Ureter (tissue), 1 donor: ENCODE measurements at places on chromosomes 7 and 10. TPM values are rescaled to one million over a fixed set of nuclear protein-coding genes. Genes with fewer than 3 reads are reported as not detected.

DNA sequence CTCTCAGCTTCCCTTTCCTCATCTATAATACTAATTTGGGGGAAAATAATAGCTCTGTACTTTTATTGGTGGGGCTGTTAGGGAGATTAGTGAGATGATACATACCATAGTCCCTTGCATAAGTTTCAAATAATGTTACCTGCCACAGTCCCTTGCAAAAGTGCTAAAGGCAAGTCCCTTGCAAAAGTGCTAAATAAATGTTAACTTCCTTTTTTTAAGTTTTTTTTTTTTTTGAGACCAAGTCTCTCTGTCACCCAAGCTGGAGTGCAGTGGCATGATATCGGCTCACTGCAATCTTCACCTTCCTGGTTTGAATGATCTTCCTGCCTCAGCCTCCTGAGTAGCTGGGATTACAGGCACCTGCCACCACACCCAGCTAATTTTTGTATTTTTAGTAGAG, 43.4 kb upstream of the SRGN start:
- DNase-seq, result no peak

DNA sequence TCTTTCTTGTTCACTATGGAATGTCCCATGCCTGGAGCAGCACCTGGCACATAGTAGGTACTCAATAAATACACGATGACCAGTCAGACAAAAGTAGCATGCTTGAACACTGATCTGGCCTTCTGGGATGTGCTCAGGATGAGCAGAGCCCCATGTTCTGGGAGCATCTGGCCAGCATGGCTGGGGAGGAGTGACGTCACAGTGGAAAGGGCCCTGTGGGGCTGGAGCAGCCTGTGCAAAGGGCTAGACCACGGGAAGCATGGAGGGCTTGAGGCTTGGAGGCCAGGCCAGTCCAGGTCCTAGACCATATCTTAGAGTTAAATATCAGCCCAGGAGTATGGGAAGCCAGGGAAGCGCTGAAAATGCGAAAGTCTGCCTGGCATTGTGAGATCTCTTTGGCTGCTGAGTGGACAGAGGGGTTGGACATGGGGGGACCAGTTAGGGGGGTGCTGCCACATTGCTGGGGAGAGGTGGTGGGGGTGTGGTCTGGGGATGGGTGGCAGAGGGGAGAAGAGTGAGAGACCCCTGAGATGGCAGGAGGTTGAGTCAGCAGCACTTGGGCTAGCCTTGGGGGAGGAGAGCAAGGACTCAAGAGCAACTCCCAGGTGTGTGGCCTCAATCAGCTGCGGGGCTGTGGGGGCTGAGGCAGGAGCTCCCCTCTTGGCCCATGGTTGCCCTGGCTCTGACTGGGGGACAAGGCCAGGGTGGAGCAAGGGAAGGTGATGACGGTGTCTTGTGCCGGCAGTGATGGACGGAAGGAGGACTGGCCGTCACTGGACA, 34.9 kb downstream of the ZCCHC24 start:
- DNase-seq, result no peak

DNA sequence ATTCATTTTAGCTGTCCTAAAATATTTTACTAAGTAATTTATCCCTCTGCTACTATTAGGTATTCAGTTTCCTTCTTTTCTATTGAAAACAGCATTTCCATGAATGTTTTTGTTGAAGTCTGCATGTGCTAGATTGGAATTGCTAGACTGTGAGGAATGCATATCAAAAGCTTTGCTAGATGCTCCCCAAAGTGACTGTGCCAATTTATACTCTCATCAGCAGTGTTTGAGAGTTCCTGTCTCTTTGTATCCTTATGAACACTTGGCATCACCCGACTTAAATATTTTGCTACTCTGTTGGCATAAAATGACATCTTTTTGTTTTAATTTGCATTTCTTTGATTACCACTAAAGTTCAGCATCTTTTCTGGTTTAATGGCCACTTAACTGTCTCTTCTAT, 45.0 kb upstream of the PRR15 start:
- DNase-seq, result no peak

- peak; percentile 36 for DNase-seq
These were observed 33.2 kb downstream of the DRGX start for GRCh38 chr10:49362596-49363260.

DNA sequence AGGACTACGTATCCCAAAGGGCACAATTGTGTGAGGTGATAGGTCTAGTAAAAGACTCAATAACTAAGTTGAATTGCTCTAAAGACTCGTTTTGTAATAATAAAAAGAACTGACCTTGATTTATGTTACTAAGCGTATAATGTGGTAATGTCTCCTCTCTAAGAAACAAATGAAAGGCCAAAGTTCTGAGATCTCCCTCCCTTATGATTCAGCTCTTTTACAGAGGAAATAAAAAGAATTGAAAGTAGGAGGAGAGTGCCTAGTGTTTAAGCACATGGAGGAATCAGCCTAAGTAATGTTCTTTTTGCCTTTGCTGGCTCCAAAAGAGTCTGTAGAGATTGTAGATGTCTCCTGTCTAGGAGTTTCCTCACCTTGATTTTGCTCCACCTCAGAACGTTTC, 98.0 kb downstream of the ARL4A start:
- no peak for DNase-seq

- DNase-seq, result no peak
These were observed 19.1 kb downstream of the SFMBT2 start for GRCh38 chr10:7391748-7392147.

DNA sequence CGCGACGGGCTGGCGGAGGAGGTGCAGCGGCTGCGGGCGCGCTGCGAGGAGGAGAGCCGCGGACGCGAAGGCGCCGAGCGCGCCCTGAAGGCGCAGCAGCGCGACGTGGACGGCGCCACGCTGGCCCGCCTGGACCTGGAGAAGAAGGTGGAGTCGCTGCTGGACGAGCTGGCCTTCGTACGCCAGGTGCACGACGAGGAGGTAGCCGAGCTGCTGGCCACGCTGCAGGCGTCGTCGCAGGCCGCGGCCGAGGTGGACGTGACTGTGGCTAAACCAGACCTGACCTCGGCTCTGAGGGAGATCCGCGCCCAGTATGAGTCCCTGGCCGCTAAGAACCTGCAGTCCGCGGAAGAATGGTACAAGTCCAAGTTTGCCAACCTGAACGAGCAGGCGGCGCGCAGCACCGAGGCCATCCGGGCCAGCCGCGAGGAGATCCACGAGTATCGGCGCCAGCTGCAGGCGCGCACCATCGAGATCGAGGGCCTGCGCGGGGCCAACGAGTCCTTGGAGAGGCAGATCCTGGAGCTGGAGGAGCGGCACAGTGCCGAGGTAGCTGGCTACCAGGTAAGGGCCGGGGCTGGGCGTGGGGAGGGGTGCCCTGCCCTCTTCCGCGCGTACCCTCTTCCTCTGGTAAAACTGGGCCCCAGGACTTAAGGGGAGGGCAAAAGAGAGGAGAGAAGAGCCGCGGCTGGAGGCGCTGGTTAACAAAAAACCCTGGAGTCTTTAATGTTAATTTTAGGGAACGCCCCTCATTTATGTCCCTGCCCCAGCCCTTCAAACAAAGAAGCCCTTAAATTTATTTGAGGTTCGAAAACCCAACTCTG, 987 bp downstream of the INA start:
- no peak for DNase-seq

DNA sequence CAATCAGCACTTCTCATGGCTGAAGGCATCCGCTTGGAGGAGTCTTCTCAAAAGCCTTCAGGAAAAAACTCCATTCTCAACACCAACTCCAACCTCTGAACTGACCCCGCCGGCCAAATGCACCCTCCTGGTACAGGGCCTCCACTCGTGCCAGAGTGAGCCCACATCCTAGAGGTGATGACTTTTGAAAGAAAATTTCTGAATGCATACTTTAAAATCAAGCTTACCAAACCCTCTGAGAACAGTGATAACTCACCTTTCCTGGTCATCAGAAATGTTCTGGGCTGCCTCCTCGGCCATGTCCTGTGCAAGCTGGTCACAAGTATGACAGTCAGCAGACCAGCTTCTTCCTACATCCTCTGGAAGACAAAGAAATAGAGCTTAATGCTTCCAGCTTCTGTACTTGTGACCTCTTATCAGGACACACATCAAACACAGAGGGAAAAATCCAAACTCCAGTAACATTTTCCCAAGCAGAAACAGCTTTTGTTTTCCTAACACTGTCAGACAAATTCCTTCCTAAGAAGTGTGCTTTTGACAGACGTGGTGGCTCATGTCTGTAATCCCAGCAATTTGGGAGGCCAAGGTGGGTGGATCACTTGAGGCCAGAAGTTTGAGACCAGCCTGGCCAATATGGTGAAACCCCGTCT, at the start of gene PKD1L1:
Gene PKD1L1, minus strand, starts transcription at position 326 of the 650 bp plus-strand sequence. Its CDS starts 26 bp downstream, at position 300.
- DNase-seq, result no peak

DNA sequence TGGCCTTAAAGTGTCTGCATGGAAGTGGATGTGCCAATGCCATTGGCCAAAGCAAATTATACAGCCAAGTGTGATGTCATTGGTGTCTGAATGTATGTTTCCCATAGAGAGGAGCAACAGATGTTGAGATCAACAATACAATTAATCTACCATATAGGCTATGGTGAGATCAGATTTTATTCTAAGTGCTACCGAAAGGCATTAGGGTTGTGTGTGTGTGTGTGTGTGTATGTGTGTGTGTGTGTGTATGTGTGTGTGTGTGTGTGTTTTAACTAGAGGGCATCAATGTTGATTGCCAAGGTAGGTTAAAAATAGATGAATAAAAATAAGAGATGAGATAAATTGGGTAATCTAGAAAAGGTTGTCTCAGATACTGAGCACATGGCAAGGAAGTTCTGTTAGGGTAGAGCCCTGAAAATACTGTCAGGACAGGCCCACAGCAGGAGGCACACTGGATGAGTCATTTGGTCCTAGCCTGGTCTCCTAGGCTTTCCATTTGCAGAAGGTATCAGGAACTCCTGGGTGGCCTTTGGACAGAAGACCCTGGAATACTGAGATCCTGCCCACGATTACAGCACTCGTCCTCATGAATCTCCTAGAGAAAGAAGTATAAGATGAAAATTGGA, 446.0 kb upstream of the PODXL start:
- no peak for DNase-seq

DNA sequence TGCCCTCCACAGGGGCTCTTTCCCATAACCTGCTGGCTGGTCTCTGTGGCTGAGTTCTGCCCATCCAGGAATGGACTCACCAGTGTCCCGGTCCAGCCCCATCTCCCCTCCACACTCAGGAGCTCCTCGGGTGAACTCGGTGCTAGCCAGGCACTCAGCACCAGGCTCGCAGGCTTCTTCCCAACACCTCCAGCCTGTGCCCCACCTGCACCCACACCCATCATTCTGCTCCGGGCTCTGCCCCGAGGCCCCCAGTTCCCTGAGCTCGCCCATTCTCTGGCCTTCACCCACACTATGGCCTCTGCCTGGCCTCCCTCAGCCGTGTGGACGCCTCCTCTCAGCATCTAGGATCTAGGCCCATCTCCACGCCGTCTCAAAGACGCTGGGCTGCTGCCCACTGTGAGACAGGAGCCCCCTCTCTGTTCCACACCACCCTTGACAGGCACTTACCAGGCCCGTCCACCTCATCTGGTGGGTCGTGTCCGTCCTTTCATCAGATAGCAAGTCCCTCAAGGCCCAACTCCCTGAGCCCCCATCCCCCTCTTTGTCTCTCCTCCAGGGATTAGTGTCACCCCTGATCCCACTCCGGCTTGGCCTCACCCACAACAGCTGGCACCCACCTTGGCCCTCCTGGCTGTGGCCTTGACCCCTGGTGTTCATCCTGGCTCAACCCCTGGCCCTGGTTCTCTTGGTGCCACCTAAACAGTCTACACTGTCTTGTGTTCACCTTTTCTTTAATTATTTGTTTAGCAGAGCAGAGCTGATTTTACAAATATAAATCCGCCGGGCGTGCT, 76.0 kb upstream of the FAM20C start:
- DNase-seq, result no peak

DNA sequence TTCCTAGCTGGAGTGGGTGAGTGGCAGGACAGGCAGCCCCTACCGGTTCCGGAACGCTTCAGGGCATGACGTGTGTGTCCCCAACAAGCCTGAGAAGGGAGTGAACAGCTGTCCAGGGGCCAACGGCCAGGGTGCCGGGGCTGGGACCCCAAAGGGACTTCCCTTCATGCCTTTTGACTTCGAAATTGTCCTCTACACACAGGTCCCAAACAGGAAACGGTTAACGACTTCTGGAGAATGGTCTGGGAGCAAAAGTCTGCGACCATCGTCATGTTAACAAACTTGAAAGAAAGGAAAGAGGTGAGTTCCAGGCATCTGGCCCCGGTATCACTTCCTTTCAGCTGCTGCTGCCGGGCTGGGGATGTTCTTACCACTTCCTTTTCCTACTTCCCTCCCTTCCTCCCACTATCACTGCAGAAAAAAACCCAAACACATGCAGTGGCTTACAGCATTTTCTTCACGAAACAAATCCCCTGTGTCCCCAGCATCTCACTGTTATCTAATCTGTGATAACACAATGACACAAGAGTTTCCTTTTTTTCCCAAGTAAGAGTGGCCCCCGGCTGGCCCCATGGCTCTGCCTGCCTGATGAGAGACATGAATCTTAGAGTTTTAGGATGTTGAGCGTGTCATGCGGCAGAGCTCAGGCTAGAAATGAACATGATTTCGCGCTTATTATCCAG, 63.2 kb downstream of the MKI67 start:
- no peak for DNase-seq

GRCh38 chr10:110337906-110338305, 33.2 kb upstream of the SMNDC1 start:
- no peak for DNase-seq

GRCh38 chr10:31030260-31030659, 1.4 kb downstream of the ZNF438 start:
- no peak for DNase-seq

DNA sequence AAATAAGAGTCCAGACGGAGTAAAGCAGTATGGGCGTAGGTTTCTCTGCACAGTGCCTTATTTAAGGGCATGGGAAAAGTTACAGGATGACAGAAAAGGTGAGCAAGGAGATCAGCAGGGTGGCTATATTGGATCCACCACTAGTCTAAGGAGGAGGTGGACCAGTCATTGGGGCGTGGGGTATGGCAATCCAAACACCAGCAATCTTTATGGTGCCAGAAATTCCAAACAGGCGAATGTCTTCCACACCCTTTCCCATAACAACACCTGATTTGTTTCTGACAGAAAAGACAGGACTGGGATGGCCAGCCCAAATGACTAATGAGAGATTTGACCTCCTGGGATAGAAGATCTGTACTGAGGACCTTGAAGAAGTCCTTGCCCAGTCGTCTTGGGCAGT, 181.8 kb upstream of the MBL2 start:
- no peak for DNase-seq

GRCh38 chr10:127458829-127459228, 90.3 kb upstream of the NPS start:
- DNase-seq, result no peak

GRCh38 chr10:22630234-22631174, 83.9 kb downstream of the PIP4K2A start:
- no peak for DNase-seq

SUFU gene
- 25.5 TPM for total RNA-seq

KAZALD1 gene
- total RNA-seq, result 3.4 TPM

UTF1 gene
- not detected for total RNA-seq

TCAF2 gene
- total RNA-seq, result 14.3 TPM

IFIT1 gene
- 4.1 TPM for total RNA-seq
